Bronchial epithelial cell (primary cell): ENCODE measurements at places on chromosomes 4 and X. TPM values are rescaled to one million over a fixed set of nuclear protein-coding genes. Genes with fewer than 3 reads are reported as not detected.
A peak's percentile ranks its signal among the peaks of the same experiment; 100 is the strongest.

Gene HERC5
- under 0.01 and 0.13 TPM in 2 replicates for total RNA-seq

- DNase-seq: no peak
Observed at GRCh38 chr4:127449449-127449848, 183.3 kb upstream of the INTU start.

GRCh38 chr4:24777536-24778463, 17.6 kb upstream of the SOD3 start:
- no peak for DNase-seq

DNA sequence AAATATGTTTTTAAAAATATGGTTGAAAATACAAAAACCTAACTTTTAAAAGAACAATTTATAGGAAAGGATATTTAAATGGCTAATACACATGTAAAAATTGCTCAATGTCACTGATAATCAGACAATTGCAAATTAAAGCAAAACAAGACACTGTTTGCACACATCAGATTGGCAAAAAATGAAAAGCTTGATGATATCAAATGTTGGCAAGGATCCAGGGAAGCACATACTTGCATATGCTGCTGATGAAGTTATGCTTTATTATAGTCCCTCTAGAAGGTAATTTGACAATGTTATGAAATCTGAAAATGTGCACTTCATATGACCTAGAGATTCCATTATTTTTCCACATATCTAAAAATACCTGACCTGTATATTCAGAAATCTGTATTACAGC, 45.7 kb upstream of the EPGN start:
- DNase-seq: no peak

Gene SRPK3
- under 0.01 and 0.26 TPM in 2 replicates for total RNA-seq

- no peak for DNase-seq
Observed at GRCh38 chr4:24630937-24631336, 46.6 kb upstream of the DHX15 start.

GRCh38 chrX:28312965-28313364, 274.3 kb upstream of the IL1RAPL1 start:
- DNase-seq: no peak

Gene COX7B2
- not detected in 2 replicates for total RNA-seq

- no peak for DNase-seq
Observed at GRCh38 chr4:88166608-88167007, 8.2 kb upstream of the ABCG2 start.

DNA sequence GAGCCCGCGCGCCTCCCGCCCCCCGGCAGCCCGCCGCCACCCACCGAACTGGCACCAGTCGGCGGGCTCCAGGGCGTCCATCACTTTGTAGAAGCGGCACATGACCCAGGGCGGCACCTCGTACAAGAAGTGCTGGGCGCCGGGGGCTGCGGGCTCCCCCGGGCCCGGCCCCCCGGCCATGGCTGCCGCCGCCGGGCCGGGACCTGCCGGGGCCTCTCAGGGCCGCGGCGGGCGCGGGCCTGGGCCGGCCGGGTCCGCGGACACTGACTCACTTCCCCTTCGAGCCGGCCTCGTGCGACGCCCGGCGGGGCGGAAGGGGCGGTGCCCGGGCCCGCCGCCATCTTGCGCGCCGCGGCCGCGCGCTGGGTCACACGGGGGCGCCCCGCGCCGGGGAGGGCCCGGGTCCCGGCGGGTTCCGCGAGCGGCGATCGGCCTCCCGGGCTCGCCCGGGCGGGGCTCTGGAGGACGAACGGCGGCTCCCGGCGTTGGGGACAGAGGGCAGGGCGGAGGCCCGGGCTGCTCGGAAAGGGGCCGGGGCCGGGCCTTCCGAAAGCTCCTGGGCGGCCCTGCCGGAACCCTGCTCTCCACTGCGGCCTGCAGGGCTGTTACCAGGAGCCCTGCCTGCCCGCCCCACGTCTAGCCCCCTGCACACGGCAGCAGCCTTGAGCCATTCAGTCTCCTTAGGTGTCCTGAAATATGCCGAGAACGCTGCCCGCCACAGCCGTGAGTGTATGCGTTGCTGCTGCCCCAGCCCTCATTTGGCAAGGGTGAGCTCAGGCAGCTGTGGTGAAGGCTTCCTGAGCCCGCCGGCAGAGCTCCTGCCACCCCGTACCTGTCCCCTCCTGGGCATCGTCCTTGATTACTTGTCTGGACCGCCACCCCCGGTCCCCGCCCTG, at the start of gene IRAK1:
TSS of gene IRAK1 (minus strand) at position 270 of the 896 bp plus-strand sequence. CDS start at position 180, 90 bp downstream.
- DNase-seq: peak; percentile 18

- peak; percentile 12 for DNase-seq
Observed at GRCh38 chrX:39675619-39676018, 422.1 kb downstream of the BCOR start.

DNA sequence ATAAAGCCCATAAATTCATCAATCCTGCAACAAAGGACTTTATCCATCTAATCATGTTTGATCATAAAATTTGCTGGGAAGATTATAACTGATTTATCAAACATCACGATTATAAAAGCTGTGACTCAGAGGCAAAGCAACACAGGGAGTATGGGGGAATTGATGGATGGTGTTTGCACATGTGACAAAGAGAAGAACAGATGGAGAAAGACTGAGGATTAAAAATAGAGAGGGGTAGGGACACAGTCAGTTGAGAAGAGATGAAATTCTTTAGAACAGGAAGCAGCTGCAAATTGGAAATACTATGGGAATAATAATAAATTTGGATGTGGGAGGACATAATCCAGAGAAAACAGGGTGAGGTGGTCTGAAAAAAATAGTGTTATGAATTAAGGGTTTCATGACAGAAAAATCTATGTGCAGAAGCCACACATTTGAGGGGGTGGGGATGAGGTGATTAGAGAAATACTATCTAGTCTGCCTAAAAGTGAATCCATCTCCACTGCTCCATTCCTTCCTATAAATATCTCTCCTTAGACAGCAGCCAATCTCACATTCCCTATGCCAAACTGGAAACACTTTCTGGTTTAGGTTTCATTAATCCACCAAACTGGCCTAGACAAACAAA, 6.2 kb downstream of the PRR32 start:
- DNase-seq: no peak

Gene RCHY1
- 22.6 and 30.0 TPM in 2 replicates for total RNA-seq

Gene EFHC2
- under 0.01 TPM in 1 of 2 replicates, not detected in the other for total RNA-seq

- peak; percentile 91 for DNase-seq
Observed at GRCh38 chr4:72971572-72971971, 97.9 kb downstream of the COX18 start.

DNA sequence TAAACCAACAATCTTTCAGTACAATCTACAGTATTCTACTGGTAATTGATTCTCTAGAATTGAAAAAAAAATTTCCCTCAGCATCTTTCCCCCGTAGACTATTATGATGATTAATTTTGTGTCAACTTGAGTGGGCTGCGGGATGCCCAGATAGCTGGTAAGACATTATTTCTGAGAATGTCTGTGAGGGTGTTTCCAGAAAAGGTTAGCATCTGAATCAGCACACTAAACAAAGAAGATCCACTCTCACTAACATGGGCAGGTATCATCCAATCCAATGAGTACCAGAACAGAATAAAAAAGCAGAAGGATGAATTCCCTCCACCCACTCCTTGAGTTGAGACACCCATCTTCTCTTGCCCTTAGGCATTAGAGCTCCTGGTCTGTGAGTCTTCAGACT, 186.1 kb upstream of the MAB21L2 start:
- no peak for DNase-seq

- no peak for DNase-seq
Observed at GRCh38 chr4:75886104-75886503, 16.1 kb downstream of the PPEF2 start.

GRCh38 chrX:110698696-110699095, 96.9 kb downstream of the CHRDL1 start:
- DNase-seq: no peak

DNA sequence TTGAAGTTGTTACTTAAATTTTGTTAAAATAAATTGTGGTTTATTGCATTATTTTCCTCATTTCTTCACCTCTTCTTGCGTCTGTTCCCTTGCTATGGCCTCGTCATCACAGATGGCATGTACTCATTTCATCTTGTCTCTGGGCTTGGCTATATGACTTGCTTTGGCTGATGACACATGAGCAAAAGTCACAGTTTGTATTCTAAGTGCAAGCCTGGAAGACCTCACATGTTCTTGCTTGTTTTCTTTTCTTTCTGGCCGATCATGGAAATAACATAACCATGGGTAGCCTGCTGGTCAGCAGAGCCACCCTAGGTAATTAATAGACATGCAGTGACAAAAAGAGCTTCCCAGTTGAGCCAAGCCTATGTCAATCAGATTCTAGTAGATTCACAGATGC, 527.9 kb downstream of the SPRY1 start:
- DNase-seq: peak; percentile 38

Gene NRK
- not detected in 2 replicates for total RNA-seq

DNA sequence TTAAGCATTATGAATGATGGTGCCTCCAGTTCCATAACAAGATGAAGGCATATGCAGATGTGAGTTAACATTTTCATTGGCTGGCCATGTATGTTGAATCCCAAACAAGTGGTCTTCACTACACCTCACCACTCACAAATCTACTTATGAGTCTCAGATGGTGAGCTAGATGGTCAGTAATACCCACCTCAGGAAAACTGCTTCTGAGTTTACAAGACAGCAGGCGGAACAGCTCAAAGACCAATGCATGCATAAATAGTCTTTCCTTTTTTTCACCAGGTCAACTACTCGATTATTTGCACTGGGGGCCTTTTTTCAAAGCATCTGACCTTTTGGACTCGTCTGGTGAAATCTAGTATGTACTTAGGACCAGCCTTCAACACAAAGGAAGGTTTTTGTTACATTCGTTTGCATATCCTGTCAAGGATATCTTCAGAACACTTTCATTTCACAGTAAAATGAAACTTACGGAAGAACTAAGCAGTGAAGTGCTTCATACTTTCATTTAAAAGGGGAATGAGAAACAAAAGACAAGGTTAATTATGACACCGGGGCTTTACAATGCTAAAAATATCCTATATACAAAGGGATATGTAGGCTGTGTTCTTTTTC, 23.1 kb upstream of the TLR7 start:
- no peak for DNase-seq

GRCh38 chr4:182840108-182840507, 77.1 kb downstream of the DCTD start:
- DNase-seq: no peak

DNA sequence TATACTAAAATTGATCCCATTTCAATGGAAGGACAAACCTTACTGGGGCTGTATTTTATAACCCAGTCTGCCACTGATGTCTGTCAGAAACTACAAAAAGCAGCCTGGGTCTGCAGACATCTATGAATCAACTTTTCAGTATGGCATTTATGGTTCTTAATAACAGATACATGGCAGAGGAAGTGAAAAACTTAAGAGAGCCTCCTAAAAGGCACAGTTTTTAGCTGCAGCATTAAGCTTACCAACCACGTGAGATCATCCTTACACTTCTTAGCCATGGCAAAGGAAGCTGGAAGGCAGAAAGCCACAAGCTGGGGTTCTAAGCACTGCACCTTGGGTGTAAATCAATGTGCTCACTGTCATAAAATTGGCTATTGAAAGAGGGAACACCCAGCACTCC, 16.6 kb upstream of the UGT2B17 start:
- no peak for DNase-seq

Gene CPE
- 24.0 and 48.3 TPM in 2 replicates for total RNA-seq

Gene TIGD4
- total RNA-seq: under 0.01 and 0.38 TPM in 2 replicates

DNA sequence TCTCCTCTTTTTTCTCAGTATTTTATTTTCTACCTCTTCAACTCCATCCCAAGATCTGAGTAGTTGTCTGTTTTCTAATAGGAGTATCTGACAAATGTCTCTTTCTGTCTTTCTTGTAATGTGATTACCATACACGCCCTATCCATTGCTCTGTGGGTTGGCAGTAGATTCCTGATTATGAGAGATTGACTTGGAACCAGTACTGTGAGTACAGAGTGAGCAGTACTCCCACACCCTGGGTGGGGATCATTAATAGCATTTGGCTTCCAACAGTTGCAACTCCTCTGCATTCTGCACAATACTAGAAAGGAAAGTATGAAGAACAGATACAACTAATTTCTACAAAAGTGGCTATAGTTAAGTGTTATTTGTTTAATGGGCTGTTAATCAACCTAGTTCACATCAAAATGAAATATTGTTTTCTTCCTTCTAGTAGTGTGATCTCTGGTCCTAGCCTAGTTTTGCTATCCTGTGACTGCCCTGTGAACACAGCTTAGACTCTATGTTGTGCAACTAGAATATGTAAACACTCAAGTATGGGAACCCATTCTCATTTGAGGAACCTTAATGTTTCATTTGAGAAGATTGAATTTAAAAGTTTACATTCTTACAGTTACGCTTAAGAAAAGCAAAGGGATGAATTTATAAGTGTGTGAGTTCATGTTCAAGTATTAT, 112.9 kb downstream of the PTPN13 start:
- peak; percentile 50 for DNase-seq

DNA sequence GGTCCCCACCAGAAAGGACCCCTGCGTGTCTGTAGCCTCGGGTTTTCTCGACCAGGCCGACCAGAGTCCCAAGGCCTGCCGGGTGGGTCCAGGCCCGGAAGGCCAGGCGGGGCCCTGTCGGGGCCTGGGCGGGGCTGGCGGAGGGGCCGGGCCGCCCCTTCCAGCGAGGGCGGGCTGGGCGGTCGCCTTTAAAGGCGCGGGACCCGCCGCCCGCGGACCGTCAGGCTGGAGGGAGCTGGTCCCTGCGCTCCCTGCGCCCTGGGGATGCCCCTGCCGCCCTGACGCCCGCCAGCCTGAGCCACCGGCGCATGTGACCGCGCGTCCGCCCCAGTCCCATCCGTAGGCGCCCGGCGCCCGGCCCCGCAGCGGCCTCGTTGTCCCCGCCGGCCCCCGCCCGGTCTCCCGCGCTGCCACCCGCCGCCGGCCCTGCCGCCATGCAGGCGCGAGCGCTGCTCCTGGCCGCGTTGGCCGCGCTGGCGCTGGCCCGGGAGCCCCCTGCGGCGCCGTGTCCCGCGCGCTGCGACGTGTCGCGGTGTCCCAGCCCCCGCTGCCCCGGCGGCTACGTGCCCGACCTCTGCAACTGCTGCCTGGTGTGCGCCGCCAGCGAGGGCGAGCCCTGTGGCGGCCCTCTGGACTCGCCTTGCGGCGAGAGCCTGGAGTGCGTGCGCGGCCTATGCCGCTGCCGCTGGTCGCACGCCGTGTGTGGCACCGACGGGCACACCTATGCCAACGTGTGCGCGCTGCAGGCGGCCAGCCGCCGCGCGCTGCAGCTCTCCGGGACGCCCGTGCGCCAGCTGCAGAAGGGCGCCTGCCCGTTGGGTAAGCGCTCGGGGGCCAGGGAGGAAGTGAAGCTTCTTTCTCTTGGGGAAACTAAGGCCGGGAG, at the start of gene HTRA3:
TSS of gene HTRA3 (plus strand) at position 220 of the 883 bp plus-strand sequence. CDS start at position 435, 215 bp downstream.
- no peak for DNase-seq

DNA sequence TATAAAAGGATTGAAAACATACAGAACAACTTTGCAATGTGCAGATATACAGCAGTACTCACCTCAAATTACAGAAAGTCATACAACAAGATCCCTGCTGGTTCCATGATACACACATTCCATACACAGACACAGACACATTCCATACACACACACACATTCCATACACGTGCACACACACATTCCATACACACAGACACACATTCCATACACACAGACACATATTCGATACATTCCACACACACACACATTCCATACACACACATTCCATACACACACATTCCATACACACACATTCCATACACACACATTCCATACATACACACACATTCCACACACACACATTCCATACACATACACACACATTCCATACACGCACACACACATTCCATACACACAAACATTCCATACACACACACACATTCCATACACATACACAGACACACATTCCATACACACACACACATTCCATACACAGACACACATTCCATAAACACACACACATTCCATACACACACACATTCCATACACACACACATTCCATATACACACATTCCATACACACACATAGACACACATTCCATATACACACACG, 13.7 kb downstream of the LINC00632 start:
- no peak for DNase-seq
